Head of caudate nucleus (tissue), 42 donors: ENCODE measurements at places on chromosomes 3 and 15.

GRCh38 chr15:80931721-80932512, 57.7 kb downstream of the MESD start:
- no peak for DNase-seq

- DNase-seq = peak; percentile 28
These were observed at the start of gene LCTL for GRCh38 chr15:66565741-66566144. Gene LCTL (minus strand): TSS chr15:66565998. CDS start chr15:66565365, 633 bp downstream.

DNA sequence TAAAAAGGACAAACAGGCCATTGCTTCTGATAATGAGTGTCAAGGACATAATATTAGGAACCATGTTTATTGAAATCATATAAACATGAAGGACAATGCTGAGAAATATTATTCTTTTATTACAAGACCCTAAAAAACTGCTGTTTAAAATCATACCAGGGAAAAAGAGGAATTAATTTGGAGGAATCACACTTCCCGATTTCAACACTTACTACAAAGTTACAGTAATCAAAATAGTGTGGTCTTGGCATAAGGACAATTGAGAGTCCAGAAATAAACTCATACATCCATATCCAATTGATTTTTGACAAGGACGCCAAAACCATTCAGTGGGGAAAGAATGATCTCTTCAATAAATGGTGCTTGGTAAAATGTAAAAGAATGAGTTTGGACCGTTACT, 13.0 kb downstream of the CYP1A1 start:
- no peak for DNase-seq

DNA sequence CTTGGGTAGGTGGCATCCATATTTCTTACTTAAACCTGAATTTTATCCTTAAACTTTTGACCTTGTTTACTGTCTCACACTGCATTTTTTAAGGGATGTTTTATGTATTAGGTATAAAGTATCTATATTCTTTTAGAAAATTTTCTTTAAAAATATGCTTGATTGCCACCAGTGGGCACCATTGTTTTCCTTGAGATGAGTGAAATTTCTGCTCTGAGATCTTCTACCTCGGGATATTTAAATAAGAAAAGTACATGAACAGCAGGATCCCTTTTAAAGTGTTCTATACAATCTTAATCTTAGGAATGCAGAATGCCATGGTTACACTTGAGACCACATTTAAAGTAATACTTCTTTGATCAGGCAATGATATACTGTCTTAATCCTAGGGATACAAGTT, 108.7 kb downstream of the SLMAP start:
- no peak for DNase-seq

DNA sequence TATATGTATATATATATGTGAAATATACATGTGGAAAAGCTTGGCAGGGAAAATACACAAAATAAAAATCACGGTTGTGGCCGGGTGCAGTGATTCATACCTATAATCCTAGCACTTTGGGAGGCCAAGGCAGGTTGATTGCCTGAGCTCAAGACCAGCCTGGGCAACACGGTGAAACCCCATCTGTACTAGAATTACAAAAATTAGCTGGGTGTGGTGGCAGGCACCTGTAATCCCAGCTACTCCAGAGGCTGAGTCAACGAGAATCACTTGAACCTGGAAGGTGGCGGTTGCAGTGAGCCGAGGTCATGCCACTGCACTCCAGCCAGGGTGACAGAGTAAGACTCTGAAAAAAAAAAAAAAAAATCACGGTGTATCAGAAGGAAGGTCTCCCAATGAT, 20.8 kb upstream of the ARHGEF3 start:
- DNase-seq = no peak
